Caco-2 (cell line): ENCODE measurements at places on chromosomes 3 and 15.

- DNase-seq = no peak
Measured at GRCh38 chr15:43212299-43212698, 8.5 kb downstream of the EPB42 start.

DNA sequence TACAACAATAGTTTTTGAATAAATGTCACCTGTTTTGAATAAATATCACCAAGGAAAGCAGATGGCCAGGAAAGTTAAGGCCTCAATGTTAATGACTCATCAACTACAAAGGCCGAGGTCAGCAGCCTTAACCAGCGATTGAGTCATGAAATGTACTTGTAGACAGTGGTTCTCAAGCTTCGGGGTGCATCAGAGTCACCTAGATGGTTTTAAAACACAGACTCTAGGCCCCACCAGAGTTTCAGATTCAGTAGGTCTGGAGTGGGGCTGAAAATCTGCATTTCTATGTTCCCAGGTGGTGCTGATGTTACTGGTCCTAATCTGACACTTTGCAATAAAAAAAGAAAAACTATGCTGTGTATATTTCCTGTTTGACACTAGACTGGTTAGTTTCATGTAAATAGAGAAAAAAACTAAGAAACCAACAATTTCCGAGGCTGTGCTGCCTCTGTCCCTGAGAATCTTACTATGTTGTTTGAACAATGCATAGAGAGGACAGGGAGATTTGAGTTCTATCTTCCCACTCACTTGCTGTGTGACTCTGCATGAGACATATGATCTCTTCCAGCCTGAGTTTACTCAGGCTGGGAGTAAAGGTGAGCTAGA lies 9.8 kb downstream of the RAB27A start:
- DNase-seq = no peak

GRCh38 chr3:117019082-117019713 lies 309.6 kb downstream of the TUSC7 start:
- peak; percentile 45 for DNase-seq

DNA sequence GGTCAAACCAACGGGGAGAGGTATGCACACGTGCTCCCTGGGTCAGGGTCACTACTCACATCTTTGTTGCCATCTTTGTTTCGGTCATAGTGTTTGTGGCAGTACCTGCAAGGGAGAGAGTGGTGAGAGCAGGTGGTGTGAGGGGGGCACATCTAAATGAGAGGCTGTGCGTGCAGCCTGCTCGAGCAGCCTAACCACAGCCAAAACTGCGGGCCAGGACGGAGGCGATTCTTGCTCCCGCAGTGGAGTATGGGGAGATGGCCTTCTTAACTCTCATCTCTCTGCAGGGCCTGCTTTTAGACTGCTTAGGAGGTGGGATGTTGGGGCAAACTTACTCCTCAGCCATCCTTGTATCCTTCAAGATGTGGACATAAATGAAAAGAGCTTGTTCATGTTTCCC lies 6.9 kb upstream of the PLA2G4F start:
- no peak for DNase-seq

GRCh38 chr3:9649791-9650521 lies 651 bp downstream of the MTMR14 start:
- no peak for DNase-seq

DNA sequence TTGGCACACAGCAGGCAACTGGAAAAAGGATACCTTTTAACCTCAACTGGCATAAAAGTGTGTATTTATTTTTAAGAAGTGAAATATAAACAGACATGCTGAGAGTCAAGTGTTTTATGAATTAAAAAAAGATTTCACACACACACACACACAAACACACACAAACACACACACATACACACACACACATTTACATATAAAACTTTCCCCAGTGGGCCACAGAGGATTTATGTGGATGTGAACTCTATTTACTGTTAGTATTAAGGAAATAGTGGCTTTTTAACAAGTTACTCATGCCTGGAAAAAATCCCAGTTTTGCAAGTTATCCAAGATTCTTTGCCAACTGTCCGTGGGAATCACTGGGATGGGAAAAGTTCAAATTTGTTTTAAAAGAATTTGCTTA lies 725.9 kb upstream of the NR2F2 start:
- no peak for DNase-seq

- DNase-seq = no peak
Measured at GRCh38 chr3:30232142-30232541, 374.3 kb upstream of the TGFBR2 start.

DNA sequence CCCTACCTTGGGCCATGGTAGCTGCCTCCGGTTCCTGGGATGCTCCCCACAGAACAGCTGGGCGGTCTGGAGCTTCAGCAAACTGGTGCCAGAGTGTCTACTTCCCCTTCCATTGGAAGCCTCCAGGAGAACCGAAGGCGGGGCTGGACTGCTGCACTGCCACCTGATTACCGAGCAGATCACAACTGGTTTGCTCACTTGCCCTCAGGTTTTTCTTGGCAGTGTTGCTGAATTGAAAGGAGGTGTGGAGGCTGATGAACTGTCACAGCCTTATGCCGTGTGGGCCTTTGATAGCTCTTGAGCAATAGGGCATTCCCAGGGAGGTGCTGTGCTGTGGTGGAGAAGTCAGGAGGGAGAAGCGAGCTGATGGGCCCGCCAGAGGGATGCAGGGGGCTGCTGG lies at the start of gene TGM5:
TGM5 (minus strand) TSS at position 95 of the 400 bp plus-strand sequence; CDS start at position 16, 79 bp downstream.
- DNase-seq = no peak
